NCI-H446 (cell line): ENCODE measurements at places on chromosomes 16 and 17.
A peak's percentile ranks its signal among the peaks of the same experiment; 100 is the strongest.

- peak; percentile 62 for DNase-seq
Measured at GRCh38 chr17:5816491-5817070, 232.3 kb upstream of the NLRP1 start.

GRCh38 chr17:44144966-44145739, 3.4 kb downstream of the HROB start:
- DNase-seq: no peak

GRCh38 chr17:81010935-81011334, 19.3 kb downstream of the CHMP6 start:
- no peak for DNase-seq

DNA sequence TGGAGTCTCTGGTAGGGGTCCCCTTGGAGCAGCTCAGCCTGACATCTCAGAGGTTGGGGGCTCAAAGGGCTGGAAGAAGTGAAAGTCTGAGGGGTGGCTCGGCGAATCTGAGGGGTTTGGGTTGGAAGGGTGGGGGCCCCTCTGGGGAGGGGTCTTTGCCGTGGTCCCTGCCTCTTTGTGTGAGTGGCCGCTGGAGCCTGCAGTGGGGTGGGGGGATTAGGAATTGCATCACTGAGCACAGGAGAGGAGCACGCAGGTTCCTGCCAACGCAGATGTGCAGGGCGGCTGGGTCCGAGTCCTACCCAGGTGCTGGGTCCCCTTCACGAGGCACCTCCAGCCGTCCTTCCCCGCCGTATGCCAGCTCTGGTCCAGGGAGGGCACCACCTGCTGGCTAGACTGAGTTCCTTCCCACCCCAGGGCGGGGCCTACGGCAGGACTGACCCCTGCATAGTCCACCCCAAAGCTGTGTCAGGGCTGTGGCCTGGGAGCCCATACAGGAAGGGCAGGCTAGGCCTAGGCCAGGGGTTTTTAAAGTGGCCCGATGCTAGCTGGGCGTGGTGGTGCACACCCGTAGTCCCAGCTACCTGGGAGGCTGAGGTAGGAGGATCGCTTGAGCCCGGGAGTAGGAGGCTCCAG, 9.9 kb downstream of the FMNL1 start:
- no peak for DNase-seq

DNA sequence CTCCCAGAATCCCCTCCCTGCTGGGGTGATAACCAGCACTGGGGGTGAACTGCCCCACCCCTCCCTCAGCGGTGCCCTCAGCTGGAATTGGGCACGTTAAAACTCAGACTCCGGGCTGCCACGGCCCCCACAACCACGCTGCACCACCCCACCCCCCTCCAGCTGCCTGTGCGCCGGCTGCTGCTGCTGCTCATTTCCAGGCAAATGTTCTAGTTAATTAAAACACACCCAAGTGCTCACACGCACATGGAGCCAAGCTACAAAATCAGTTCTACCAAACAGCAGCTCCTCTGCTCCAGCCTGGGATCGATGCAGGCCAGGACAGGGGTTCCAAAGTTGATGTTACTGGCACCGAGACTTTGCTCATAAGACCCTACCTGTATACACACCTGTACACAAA, 180.5 kb downstream of the ZNF423 start:
- DNase-seq: no peak

DNA sequence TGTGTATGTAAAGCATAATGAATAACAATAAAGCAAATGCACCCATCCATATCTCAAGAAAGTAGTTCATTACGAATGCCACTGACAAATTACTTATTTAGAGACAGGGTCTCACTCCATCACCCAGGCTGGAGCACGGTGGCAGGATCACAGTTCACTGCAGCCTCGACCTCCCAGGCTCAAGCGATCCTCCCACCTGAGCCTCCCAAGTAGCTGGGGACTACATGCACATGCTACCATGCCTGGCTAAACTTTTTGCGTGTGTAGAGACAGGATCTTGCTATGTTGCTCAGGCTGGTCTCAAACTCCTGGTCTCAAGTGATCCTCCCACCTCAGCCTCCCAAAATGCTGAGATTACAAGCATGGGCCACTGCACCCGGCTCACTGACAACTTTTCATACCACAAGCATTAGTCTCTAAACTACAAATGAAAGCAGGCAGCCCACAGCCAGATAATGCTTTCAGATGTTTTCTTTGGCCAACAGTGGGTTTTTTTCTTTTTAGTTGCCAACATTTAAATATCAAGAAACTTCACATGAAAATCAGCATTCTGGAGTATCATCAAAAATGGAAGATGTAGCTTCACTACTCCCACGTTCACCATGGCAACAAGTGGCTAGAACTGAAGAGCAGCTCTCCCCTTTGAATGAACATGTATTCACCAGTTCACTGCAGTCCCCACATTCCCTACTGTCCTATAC, 7.7 kb downstream of the ARHGAP17 start:
- no peak for DNase-seq

GRCh38 chr16:13795131-13795530, 124.8 kb upstream of the ERCC4 start:
- DNase-seq: peak; percentile 82

GRCh38 chr17:49359990-49360795, 1.9 kb downstream of the ZNF652 start:
- DNase-seq: no peak

- no peak for DNase-seq
Measured at GRCh38 chr16:85365120-85365519, 248.0 kb upstream of the GSE1 start.

DNA sequence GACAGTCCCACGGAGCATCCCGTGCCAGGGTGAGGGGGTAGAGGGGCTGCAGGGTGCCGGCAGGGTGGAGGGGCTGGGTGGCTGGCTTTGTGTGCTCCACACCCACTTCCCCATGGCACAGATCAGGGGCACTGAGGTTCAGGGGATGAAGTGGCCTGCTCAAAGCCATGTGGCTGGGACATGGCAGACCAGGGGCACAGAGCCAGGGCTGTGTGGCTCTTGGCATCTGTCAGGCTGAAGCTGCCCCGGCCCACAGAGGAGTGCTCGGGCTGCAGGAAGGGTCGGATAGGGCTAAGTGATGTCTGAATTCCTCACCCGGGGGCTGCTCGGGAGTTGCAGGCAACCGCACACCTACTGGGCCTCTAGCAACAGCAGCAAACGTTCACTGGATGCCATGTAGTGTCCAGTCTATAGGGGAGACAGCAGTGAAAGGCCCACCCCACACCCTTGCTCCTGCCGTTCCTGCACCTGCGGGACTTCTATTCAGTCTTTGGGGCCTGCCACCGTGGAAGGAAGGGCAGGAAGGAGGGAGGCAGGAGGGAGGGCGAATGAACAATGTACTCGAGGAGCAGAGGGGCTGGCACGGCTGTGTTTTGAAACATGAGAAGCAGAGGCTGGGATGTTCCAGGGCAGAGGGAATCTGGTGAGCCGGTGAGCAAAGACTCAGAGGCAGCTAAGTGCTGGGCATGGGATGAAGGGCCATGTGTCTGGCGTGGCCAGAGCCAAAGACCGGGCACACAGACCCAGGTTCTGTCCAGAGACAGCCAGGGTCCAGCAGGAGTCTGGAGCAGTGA, 15.1 kb downstream of the SLC5A10 start:
- DNase-seq: no peak

DNA sequence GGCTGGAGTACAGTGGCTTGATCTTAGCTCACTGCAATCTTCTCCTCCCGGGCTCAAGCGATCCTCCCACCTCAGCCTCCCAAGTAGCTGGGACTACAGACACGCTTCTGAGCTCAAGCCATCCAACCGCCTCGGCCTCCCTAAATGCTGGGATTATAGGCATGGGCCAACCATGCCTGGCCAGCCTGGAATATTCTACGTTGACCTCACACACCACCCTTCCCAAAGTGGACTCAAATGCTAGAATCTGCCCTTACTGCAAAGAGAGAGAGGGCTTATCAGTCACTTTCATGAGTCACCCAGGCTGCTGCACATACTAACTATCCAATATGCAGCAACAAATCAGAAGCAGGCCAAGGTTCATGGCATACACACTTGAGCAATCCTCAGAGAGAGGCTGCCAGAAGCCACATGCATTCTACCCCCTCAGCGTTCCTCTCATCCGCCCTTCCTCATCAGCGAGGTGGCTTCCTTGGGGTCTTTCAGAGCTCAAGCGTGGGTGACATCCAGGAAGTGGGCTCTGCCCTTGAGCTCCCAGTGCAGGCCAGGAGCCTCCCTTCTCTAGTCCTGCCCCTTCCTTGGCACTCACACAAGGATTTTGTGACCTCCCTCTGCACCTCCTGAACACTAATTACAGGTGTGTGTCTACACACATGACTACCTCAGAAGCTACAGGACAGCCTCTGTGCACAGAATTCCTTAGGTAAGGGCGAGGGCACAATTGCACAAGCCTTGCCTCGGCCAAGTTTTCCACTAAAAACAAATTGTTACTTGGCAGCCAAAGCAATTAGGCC, 24.8 kb upstream of the SIAH1 start:
- peak; percentile 1 for DNase-seq

DNA sequence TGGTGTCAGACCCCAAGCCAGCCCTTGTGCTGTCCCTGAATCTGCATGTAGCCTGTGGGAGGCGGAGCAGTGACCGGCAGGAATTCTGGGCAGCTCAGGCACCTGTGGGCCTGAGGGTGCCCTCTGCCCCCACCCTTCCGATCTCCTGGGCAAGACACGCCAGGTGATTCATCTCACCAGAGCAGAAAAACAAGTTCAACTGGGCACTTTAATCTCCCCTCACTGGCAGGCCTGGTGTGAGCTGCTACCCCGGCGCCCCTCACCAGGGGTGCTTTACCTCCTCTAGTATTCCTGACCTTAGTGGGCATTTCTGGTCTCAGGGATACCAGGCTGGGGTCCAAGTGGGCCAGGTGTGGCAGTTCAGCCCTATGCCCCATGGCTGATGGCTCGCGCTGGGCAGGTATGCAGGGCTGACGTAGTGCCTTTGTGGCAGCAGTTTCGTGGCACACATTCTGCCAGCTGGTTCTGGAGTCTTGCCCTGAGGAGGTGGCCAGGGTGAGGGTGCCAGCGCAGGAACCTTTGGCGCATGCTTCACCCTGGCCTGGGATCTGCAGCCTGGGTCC, 6.0 kb downstream of the ERBB2 start:
- DNase-seq: no peak

DNA sequence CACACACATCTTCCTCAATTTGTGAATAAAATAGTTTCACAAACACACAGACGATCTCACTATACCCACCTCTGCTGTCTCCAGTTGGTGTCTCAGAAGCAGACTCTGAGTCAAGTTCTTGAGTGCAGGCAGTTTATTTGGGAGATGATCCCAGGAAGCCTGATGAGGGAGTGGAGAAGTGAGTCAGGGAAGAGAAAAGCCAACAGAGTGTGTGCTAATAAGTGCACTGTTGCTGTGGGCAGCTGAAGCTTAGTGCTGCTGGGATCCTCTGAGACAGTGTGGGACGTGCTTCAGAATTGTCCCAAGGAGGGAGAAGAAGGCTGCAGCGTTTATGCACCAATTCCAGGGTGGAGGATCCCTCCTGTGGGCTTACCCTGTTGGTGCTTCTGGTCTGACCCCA, 423.2 kb upstream of the C16orf82 start:
- no peak for DNase-seq

DNA sequence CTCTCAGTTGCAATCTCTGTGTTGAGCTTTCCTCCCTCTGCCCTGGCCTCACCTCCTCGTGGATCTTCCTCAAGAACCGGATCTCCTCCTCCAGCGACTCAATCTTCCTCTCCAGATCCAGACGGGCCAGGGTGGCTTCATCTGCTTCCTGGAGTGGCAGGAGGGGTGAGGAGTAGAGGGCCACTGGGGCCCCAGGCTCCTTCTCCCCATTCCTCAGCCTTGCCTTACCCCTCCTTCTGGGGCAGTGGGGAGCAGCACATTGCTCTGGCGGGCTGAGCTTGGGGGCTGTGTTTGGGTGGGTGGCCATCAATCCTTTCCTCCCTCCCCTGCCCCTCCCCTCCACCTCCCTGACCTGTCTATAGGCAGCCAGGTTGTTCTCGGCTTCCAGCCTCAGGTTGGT, 1.6 kb downstream of the GFAP start:
- DNase-seq: no peak

GRCh38 chr17:80874866-80875445, 116.7 kb upstream of the CHMP6 start:
- no peak for DNase-seq

DNA sequence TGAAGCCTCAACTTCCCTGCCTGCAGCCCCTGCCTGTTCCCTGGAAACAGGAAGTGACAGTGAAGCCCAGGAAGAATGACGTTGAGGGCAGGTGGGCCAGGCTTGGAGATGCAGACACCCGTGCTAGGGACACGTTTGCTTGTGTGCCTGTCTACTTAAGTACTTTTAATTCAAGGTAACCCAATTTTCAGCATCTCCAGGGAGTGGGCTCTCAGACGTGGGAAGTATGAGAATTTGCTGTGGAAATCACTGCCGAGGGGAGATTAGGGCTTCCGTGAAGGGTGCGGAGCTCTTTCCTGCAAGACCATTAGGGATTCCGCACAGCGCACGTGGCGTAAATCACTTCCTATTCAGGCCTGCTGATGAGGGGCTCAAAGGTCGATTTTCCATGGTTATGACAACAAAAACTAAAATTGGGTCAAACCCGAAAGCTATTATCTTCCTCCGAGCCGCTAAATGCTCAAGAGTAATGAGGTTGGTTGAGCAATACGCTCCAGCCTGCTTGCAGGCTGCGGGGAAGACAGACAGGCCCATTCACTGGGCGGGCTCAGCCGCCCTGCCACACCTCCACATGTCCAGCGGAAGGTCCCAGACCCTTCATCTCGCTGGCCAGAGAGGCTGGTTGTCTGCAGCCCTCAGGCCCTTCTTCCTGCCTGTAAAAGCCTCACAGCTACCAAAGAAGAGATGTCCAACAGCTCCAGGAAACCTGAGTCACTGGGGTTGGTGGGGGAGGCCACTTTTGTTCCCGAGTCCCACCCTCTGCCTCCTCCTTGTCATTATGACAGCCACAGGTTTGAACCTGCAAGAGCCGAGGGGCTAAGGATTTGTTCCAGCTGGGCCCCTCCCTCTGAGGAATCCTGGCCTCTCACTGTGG, 109.9 kb downstream of the RBFOX3 start:
- DNase-seq: no peak

DNA sequence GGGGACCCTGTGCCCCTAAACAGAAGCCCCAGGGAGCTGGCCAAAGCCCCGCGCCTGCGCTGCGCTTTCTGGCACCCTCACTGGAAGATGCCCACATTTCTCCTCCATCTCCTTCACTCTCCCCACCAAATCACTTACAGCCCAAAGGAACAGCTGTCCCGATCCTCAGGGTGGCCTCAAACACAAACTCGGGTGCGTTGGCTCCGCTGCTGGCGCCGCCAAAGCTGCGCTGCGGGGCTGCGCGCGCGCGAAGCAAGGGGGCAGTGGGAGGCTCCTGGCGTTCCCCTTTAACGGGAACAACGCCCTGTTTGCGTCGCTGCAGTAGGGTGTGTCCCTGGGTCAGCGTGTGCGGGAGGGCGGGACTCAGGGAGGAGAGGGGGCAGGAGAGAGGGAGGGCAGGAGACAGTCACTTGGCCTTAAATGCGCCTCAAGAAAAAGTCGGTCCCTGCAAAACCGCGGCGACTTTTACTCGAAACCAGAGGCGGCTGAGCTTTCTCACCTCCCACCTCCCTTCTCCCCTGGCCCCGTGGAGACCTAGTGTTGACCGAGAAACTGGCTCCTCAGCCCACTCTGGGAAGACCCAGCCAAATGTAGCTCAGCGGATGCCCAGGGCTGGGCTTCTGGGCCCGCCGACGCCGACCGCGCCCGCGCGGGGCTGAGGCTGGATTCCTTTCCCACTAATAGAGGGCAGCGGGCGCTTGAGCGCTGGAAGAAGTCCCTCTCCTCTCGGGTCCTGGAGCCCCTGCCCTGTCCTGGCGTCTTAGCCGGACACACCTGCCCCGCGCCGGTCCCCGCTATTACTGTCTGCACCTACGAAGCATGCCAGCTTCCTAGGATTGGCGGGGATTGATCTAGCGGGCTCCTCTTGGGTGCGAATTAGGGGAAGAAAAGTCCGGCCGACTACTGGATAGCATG, 2.6 kb downstream of the PMP22 start:
- DNase-seq: no peak

GRCh38 chr17:44217738-44218343, 1.6 kb downstream of the UBTF start:
- DNase-seq: no peak
